ENCODE measurements at places on chromosomes 6 and 20.

GRCh38 chr20:20593447-20594170 lies 118.8 kb downstream of the RALGAPA2 start:
- DNase-seq, result peak; percentile 10

DNA sequence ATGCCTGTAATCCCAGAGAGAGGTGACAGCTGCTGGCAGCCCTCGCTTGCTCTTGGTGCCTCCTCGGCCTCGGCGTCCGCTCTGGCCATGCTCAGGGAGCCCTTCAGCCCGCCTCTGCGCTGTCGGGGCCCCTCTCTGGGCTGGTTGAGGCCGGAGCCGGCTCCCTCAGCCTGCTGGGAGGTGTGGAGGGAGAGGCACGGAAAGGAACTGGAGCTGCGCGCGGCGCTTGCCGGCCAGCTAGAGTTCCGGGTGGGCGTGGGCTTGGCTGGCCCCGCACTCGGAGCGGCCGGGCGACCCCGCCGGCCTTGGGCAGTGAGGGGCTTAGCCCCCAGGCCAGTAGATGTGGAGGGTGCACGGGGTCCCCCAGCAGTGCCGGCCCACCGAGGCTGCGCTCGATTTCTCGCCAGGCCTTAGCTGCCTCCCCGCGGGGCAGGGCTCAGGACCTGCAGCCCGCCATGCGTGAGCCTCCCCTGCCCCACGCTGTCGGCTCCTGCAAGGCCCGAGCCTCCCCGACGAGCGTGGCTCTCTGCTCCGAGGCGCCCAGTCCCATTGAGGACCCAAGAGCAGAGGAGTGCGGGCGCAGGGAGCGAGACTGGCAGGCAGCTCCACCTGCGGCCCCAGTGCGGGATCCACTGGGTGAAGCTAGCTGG lies 34.6 kb downstream of the C6orf52 start:
- DNase-seq, result no peak

DNA sequence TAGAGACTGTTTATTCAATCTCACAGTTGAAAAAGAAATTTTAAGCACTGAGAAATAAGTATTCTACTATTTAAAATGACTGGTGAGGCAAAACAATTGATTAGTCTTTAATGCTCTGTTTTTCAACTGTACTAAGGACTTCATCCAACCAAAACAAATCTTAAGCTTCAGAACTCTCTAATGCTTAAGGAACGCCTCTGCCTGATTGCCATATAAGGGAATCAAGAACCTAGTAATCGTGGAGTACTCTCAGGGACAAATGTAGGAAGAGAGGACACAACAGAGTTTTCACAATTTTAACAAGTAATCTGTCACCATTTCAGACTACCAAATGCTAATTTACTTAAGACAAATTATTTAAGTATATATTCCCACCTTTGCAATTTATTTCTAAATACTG lies 16.1 kb downstream of the FBXO30 start:
- no peak for DNase-seq

DNA sequence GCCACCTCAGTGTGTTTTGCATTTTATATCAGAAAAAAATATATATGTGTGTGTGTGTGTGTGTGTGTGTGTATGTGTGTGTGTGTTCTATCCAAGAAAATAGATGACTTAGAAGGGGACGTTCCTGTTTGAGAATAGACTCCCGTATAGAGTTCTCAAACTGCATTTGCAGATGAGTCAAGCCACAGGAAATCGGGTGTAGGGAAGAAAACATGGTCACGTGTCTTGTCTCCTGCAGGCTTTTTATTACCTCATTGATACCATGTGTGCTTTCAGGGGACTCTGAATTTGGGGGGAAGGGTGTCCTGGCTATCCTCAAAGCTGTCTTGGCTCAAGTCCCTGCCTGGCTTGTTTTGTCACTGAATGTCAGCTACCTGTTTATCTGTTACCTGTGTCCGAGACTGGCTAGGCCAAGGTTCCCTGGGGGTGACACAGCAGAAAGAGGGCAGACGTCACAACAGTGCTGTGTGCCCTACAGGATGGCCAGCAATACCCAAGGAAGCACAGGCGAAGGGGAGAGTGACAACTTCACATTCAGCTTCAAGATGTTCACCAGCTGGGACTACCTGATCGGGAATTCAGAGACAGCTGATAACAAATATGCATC lies 55.7 kb upstream of the NOP56 start:
- DNase-seq, result no peak

- DNase-seq, result peak; percentile 11
Observed at GRCh38 chr6:30870546-30870945, 13.8 kb upstream of the DDR1 start.

- DNase-seq, result peak; percentile 4
Observed at GRCh38 chr6:76026101-76026500, 46.4 kb downstream of the IMPG1 start.

GRCh38 chr6:1739680-1740079 lies 130.0 kb downstream of the FOXC1 start:
- DNase-seq, result no peak

- no peak for DNase-seq
Observed at GRCh38 chr6:18883851-18884250, 496.7 kb downstream of the RNF144B start.

DNA sequence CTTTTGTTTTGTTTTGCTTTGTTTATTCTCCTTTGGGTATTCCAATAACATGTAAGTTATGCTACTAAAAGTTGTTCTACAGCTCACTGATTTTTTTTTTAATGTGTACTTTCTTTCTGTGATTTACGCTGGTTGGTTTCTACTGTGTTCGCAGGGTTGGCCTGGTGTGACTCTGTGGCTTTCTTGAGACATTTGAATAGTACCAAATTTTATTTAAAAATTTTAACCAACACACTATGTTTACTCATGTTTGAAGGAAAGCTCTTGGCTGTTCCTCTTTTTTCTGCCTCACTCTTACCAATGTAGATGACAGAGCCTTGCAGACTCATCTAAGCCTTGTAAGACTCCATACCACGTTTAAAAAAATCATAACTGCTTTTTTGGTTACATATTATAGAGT lies 1784.9 kb upstream of the DEFB115 start:
- DNase-seq, result no peak

DNA sequence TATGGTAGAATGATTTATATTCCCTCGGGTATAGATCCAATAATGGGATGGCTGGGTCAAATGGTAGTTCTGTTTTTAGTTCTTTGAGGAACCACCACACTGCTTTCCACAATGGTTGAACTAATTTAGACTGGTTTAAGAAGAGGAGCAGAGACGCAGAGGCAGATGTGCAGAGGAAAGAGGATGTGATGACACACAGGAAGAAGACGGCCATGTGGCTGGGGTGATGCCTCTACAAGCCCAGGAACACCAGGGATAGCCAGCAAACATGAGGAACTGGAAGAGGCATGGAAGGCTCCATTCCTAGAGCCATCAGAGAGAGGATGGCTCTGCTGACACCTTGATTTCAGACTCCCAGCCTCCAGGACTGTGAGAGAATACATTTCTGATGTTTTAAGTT lies 218.3 kb upstream of the DTNBP1 start:
- DNase-seq, result no peak

DNA sequence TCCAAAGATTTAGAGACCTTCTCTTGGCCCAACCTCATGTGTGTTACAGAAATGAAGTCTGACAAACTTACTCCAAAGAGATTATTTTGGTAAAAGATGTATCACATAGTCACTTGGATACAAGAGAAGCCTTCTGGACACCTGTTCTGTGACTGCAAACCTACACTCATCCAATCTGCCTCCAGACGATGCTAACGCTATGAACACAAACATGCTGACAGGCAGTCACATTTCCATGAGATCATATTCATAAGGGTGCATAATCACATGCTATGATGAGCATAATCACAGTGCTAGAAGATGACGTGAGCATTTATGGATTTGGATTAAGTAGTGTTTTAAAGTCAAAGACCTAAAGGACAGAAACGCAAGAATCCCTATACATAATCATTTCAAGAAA lies 340.2 kb downstream of the HACE1 start:
- DNase-seq, result no peak

DNA sequence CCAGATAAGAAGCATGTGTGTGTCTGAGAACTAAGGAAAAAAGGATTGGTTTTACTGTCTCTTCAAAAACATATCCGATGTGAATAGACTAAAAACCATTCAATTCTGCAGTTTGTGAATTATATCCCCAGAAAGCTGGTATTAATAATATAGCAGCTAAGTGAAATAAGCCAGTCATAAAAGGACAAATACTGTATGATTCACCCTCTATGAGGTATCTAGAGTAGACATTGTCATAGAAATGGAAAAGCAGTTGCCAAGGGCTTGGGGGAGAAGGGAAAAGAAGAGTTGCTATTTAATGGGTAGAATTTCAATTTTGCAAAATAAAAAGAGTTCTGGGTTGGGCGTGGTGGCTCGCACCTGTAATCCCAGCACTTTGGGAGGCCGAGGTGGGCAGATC lies 137.5 kb downstream of the ATXN1 start:
- no peak for DNase-seq

DNA sequence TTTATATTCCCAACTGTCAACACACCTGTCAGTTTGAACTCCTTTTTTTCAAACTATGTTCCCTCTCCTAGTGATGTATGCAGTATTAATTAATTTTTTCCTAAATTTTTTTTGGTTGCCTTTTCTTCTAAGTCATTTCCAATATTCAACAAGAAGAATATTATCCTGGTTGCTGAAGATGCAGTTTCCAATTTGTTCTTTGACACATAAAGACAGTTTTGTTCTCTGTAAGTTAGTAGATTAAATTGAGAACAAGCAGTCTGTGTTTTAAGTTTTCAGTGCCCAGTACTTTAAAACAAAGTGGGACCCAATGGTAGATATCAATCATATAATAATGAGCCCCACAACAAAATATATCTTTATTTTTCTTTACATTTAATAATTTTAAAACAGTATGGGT lies 47.3 kb downstream of the GJA1 start:
- DNase-seq, result no peak

DNA sequence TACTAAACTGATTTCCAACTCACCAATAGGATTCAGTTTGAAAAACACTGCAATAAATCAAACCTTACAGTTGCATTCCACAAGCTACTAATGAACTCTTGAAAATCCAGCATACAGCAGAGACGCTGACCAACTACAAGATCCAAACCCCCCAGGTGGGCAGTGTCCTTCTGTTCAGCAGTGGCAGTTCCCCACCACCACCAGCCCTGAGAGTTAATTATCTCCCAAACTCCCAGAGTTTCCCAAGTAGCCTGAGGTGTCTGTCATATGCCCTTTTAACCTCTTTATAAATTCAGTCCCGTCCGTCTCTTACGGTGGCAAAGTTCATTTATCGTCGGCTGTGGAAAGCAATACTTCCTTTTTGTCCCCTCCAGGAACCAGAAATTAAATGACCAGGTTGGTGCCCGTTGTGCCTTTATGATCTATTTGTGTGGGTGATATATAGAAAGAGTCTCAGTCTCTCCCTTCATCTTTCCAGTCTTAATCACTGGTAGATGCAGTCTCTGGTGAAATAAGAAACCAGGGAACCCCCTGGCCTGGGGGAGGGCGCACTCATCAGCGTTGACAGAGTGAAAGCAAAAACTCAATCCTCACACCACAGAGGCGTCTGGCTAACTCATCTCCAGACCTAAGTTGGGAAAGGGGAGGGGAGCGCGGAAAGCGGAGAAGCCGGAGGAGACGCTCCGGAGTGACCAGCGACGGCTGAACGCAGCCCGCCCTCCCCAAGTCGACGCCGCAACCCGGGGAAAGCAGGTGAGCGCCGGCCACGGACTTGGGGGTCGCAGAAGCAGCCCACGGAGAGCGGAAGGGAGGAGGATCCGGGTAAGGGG lies 717 bp downstream of the MRPL14 start:
- peak; percentile 93 for DNase-seq

DNA sequence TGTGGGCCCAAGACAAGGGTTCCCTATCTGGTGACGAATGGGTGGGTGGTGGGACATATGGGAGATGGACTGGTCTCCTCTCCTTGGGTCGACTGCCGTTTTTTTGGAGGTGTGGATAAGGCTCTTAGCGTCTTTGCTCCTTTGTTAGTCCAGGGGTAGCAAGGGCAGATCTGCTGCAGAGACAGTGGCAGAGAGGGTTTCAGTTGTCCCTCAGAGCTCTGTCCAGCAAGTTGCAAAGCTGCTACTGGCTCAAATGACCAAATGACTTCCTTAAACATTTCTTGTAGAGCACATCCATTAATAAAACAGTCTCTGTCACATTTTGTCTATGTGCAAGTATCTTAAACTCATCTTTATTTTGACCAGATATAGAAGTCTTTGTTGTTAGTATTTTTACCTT lies 508.0 kb upstream of the ADGRB3 start:
- no peak for DNase-seq

Measured in activated CD4-positive, alpha-beta T cell treated with anti-CD3 and anti-CD28 coated beads, Interleukin-2, amount 50 U/mL, for 48 hours (primary cell).